D721Med (cell line): ENCODE measurements at places on chromosomes 6 and 20.

- DNase-seq, result no peak
These were observed 365.3 kb downstream of the SAMD5 start for GRCh38 chr6:147873816-147874215.

DNA sequence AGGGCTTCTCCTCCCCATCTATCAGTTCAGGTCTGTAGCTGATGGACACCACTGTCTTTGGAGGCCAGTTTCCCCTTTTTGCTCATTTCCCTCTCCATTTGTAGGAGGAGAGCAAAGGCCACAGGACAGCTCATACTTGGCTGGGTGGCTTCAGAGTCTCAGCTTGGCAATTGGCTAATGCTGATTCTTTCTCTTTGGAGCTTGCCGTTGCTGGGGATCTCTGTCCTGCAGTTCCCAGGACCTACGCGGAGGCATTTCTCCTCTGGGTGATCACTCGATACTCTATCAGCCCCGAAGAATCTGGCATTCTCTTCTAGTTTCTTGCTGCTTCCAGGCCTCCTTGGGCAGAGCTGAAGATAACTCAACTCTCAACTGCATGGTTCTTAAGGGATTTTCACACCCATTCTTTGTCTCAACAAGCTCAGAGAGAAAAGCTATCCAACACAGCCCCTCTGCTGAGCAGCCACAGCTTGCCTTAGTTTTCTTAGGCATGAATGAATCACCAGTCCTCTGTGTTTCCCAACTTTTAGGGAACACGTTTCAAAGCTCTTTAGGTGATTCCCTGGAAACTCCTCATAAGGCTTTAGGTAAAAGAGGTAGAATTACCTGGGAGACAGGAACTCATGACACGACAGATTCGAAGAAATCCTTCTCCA is 19.2 kb upstream of the SSR1 start:
- DNase-seq, result no peak

GRCh38 chr6:53956068-53956711 is 155.1 kb upstream of the MLIP start:
- DNase-seq, result no peak

DNA sequence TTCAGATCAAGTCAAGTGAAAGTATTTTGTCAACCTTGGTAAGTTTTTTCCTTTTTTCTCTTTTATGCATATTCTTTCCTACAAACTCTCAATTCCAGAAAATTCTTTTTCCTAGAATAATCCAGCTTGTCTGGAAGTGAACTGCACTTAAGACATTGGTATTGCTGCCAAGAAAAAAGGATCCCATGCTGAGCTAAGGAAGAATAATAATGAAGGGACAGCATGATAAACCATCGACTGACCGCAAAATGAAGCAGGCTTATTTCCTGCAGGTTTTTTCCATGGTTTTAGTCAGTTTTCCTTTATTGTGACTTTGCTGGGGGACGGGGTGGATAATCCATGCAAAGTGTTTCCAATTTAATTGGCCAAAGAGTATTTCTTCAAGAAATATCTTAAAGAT is 857.6 kb upstream of the SLC35B3 start:
- no peak for DNase-seq

DNA sequence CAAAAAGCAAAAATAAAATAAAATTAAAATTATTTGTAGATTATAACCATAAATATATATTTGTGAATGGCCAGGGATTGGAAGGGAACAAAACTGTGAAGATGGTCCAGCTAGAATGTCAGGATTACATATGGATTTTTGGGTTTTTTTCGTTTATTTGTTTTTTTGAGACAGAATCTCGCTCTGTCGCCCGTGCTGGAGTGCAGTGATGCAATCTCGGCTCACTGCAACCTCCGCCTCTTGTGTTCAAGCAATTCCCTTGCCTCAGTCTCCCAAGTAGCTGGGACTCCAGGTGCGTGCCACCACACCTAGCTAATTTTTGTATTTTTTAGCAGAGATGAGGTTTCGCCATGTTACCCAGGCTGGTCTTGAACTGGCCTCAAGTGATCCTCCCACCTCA is 7.8 kb upstream of the C6orf132 start:
- no peak for DNase-seq

DNA sequence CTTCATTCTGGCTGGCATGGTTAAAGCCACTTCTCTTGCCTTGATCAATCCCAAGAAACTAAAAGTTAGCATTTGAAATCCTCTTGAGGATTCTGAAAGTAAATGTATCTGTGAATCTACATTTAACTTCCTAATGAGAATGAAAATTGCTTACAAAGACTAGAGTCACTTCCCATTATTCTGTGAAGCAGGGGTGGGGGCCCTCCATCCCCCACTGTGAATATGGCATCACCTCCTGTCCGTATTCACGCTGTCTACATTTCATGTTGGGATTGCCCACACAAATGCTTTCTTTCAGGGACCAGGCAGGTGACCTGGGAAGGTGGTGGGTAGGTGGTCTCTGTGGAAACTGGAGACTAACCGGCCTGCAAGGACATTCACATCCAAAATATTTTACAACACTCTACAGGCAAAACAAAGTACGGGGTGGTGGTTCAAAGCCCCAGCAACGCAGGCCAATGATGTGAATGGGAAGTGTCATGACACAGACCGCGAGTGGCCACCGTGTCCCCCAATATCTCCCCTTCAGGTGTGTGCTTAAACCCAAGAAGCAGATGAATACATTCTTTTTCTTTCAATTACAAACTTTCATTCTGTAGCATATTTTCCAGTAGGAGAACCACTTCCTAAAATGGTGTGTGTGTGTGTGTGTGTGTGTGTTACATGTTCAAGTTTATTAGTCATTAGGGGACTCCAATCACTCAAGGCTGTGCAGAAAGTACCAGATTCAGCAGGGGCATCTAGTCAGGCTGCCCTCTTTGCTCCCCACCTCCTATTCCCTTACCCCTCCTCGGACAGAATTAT is 132.2 kb downstream of the PRND start:
- no peak for DNase-seq

DNA sequence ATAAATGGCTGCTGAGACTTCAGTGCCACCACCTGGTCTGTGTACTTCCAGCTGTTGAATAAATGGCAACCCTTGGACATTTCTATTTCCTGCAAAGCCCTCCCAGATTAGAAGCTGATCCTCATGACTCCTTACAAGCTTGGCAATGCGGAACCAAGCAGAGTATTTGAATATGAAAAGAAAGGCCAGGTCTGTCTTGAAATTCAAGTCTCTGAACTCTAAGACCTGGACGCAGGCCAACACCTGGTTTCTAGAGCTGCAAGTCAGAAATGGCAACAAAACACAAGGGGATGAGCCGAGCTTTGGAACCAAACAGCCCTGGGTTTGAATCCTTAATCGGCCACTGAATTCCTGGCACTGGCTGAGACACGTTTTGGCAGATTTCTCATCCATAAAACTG is 353.4 kb downstream of the PTPRT start:
- no peak for DNase-seq

- no peak for DNase-seq
These were observed 66.6 kb upstream of the SOX4 start for GRCh38 chr6:21526974-21527373.

DNA sequence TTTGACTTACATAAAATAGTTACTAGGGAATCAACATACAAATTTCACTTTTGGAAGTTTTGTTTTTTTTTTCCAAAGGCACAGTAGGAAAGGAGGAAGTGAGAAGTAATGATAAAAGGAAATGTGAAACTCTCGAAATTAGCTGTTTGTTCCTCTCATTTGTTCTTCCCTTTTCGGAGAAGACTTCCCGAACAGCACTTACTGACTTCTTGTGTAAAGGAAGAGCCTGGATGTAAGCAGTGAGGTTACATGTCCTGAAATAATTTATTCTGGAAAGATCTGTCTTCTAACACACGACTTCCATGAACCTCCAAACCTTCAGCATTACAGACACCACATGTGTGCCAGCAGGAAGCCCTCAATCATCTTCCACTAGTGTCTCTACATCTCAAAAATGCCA is 59.1 kb downstream of the KIF16B start:
- DNase-seq, result no peak

DNA sequence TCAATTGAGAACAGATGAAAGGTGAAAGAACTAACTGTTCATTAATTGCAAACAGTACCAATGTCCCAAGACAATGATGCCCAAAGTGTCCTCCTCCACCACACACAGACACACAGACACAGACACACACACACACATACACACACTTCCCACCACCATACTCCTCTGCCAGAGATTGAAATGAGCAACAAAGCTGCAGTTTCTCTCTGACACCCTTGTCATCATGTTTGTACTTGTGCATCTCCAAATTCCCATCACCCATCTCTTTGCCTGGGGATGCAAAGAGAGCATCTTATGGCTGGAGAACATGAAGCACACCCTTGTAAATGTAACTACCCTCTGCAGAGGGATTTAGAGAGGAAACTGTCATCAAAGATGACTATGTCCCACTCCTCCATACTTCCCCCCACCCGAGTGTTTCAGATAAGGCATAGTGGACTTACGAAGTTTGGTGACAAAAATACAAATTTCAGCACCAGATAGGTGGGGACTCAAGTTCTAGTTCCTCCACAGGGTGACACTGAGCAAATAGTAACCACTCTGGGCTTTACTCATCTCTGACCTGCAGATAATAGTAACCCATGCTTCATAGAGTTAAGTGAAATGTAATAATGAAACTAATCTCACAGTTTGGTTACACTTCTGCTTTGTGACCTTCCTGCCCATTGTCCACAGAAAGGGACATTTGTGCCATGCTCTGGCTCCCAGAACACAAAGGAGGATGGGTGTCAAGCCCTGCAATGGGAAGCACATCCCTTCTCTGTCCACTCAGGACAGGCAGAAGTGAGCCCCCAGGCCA is 8.7 kb downstream of the MAFB start:
- DNase-seq, result no peak

- DNase-seq, result no peak
These were observed 17.1 kb upstream of the BPI start for GRCh38 chr20:38286586-38287531.

DNA sequence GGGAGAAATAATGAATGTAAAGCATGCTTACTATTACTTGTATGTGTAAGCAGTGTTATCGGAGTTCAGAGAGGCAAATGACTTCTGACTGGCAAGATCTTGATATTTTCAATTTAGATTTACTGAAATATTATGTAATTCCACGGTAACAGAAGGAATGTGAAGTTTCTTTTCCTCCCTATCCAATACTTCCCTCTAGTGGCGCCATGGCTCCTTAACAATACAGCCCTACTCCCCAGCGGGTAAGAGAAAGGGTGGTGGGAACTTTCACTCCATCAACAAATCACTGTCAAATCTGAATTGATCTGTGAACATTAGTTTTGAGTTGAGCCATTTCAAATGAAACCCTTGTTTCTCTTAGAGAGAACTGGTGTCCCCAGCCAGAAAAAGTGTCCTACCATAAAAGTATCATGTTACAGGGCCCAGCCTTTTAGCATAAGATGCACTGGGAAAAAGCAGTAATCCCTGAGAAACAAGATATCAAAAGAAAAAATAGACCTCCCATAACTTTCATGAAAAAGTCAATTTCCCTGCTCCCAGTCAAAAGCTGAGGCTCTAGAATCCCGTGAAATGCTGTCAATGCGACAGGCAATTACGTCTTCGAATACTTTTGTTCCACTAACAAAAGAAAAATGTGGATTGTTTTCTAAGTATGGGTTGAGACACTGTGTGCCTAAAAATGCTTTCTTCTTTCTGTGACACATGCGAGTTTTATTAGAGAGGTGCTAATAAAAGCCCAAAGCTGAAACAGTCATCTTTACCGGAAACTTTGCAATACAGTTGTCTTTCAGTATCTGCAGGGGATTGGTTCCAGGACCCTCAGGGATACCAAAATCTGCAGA is 12.9 kb downstream of the COX7A2 start:
- DNase-seq, result no peak

DNA sequence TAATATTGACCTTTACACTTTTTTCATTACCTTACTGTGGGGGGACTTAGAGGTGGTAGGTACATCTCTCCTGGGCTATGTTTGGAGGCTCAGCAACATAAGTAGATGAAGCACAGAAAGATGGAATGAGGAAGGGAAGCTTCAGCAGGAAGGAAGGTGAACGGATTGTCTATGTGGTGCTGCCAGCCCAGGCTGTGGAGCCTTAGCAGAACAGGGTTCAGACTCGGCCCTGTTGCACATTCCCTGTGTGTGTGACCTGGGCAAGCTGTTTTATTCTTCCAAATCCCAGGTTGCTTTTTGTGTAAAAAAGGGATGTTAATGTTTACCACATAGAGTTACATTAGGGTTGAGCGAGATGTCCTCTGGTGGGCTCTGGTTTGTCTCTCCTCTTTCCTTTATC is 41.2 kb downstream of the ANKS1A start:
- DNase-seq, result no peak

DNA sequence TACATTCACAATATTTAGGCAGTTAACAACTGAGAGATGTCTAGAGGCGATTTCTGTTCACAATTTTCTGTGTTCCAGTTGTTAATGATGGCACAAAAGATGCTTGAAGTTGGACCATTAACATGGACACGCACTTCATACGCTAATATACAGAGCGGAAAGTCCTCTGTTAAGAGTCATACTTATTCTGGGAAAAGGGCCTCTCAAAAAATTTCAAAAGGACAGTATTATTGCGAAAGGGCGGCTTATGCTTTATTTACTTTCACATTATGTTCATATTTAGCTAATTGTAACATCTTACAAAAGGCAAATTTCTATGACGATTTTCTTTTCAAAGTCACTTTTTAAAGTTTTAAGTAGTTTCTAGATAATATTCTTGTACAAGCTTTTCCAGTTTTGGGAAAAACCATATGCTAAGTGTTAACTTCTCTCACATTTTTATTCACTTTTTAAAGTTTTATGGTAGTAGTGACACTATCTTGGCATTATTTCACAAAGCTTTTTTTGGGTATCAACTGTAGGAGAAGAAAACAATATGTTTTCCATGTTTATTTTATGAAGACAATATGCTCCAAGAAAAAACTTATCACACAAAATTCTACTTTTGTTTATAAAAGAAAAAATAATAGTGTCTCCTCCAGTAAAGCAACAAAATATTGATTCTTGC is 62.3 kb downstream of the MAP7 start:
- no peak for DNase-seq

GRCh38 chr20:59812286-59813125 is 120.9 kb downstream of the SYCP2 start:
- DNase-seq, result no peak

- DNase-seq, result no peak
These were observed 23.6 kb downstream of the TOMM6 start for GRCh38 chr6:41811095-41811494.

GRCh38 chr6:166153966-166154365 is 13.7 kb downstream of the TBXT start:
- DNase-seq, result no peak
